Motor neuron (in vitro differentiated cells): ENCODE measurements at places on chromosomes 11 and 22. TPM values are rescaled to one million over a fixed set of nuclear protein-coding genes. Genes with fewer than 3 reads are reported as not detected.

GRCh38 chr11:16771350-16772140 lies 33.1 kb downstream of the C11orf58 start:
- ATAC-seq: no peak

- peak; percentile 17 for ATAC-seq
Measured at GRCh38 chr11:7656704-7657103, 16.6 kb downstream of the CYB5R2 start.

DNA sequence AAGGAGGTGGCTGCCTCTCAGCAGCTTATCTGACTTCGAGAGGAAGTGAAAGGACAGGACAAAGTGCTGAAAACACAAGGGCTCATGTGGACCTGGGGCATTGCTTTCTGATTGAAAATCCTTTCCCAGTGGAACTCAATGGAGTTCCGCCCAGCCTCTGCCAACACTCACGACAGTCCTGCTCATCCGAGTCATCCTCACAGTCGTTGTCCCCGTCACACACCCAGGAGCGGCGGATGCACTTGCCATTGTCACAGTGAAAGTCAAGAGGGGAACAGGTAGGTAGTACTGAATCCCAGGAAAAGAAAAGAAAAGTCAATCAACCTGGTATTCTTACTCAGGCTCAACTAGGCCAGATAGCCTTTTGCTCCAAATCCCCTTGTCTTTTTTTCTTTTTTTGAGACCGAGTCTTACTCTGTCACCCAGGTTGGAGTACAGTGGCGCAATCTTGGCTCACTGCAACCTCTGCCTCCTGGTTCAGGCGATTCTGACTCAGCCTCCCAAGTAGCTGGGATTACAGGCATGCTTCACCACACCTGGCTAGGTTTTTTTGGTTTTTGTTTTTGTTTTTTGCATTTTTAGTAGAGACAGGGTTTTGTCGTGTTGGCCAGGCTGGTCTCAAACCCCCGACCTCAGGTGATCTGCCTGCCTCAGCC lies 18.1 kb downstream of the LRP4 start:
- ATAC-seq: no peak

DNA sequence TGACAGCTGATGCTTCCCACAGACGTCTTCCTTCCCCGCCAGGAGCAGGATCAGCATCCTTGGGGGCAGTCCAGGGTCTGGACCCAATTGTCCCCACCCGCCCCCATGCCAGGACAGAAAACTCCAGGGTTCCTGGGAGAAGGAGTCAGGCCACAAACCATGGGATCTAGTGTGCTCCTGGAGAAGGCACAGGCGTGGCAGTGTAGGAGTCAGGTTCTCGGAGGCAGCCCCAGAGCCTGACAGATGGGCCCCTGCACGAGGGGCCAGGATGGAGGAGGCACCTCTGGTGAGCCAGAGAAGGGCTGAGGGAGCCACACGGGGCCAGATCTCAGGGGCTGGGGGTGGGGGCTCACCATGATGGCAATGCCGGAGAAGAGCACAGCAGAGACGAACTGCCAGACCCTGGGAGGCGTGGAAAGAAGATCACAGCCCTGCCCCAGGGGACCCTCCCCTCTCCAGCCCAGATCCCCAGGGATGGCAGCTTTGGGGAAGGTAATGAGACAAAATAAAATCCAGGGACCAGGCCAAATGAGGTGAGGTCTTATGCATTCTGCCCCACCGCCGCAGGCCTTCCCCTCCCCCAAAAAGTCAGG lies 13.6 kb downstream of the TP53I11 start:
- peak; percentile 12 for ATAC-seq

DNA sequence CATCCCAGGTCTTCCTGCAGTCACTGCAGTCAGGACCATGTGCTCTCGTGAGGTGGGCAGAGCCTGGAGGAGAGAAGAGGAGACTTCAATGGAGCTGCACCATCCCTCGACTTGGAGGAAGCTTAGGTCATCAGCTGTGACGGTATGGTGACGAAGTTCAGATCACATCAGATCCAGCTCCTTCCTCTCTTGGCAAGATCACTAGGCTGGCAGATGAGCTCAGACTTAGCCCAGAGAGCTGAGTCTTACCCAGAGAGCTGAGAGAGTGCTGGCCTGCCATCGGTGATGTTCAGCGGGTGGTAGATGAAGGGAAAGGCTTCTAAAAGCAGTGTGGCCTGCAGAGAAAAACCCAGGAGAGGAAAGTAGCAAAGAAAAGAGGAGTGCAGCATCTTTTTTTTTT lies 1.8 kb upstream of the SLC15A3 start:
- ATAC-seq: peak; percentile 55

GRCh38 chr11:68751331-68751856 lies at the start of gene TESMIN:
Gene TESMIN (minus strand): TSS chr11:68751520. CDS start chr11:68750660, 860 bp downstream.
- peak; percentile 93 for ATAC-seq

GRCh38 chr11:63553759-63554158 lies 9.4 kb downstream of the PLAAT2 start:
- no peak for ATAC-seq

GRCh38 chr11:3195251-3196160 lies 23.1 kb downstream of the MRGPRG start:
- ATAC-seq: peak; percentile 42

- no peak for ATAC-seq
Measured at GRCh38 chr11:28690746-28691145, 582.6 kb downstream of the METTL15 start.

DNA sequence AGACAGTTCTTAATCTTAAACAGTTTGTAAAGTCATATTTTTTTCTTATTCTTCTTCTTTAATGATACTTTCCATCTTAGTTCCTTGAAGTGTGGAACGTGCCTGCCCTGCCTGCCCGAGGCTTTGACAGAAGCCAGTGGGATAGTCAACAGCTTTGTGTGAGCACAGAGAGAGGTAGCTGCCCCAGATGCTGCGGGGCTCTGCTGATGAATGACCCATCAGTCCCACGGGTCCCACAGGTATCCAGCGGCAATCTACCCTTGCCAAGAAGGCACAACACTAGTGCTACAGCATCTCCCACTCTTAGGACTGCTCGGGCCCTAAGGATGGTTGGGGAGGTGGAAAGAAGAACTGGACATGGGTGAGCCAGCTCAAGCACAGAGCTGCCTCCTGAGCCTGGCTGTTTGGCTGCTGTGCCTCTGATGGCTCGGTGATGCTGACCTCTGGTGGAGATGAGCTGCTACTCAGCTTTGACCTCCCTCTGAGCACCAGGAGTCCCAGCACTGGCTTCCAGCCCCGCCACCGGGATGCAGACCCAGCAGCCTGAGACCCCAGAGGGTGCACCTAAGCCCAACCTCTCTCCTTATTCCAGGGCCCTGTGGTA lies 11.8 kb upstream of the APLNR start:
- peak; percentile 92 for ATAC-seq

DNA sequence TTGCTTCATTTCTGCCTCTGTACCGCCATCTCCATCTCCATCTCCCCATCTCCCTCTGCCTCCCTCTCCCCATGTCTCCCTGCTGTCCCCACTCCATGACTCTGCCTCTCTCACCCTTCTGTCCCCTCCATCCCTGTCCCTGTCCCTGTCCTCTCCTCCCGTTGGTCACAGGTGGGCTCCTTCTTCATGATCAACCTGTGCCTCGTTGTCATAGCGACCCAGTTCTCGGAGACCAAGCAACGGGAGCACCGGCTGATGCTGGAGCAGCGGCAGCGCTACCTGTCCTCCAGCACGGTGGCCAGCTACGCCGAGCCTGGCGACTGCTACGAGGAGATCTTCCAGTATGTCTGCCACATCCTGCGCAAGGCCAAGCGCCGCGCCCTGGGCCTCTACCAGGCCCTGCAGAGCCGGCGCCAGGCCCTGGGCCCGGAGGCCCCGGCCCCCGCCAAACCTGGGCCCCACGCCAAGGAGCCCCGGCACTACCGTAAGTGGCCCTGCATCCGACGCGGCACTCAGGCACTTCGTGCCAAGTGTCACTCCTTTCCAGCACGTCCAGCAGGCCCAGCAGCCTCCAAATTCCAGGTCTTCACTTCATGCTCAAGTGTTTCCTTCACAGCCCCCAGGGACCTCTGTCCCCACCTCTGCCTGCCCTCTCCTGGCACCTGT lies 76.0 kb downstream of the CACNA1I start:
- no peak for ATAC-seq

DNA sequence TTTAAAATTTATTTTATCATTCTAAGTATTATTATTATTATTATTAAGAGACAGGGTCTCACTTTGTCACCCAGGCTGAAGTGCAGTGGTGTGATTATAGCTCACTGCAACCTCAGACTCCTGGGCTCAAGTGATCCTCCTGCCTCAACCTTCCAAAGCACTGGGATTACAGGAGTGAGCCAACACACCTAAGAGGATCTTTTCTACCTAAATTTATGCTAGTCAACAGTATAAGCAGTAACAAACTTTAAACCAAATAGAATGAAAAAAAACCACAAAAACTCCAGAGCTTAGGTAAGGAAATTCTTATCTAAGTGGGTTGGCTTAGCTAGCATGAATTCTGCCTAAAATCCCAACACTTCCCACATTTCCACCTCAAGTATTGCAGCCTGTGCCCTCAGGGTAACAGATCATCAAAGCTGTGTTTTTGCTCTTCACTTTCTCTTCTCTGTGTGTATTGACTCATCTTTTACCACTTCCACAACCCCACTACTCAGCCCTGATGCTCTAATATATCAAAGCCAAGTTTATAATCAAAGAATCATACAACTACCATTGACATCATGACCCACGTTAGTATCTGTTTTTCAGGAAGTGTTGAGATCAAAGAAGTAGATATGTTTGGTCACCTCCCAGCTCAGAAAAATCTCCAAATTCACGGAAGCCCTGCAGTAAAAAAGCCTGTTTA lies 93.7 kb upstream of the SPON1 start:
- ATAC-seq: peak; percentile 61

- no peak for ATAC-seq
Measured at GRCh38 chr22:31915586-31915985, 28.7 kb upstream of the YWHAH start.

GRCh38 chr22:24087071-24087795 lies 76.1 kb downstream of the CABIN1 start:
- no peak for ATAC-seq

GRCh38 chr22:27730641-27731433 lies 70.7 kb downstream of the MN1 start:
- ATAC-seq: no peak

GRCh38 chr11:44421090-44421675 lies 111.2 kb upstream of the ALX4 start:
- ATAC-seq: no peak

DNA sequence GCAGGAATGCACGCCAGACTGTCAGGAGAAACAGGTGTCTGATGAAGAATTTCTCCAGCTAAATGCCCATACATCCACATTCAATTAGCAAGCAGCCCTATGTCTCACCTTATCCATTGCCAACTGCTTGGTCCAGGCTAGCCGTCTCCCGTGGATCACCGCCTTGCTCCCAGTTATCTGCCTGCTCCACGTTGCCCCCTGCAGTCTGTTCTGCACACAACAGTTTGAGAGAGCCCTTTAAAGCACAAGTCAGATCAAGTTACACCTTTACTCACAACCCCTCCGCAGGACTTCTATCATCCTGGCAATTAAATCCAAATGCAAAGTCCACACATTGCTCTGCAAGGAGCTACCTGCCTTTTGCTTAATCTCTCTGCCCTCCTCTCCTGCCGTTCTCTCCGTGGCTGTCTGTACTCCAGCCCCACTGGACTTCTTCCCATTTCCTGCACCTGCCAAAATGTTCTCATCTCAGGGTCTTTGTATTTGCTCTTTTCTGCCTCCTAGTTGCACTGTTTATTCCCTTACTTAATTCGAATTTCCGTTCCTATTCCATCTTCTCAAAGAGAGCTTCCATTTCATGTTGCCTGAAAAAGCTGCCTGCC lies 185.3 kb upstream of the LARGE1 start:
- peak; percentile 17 for ATAC-seq

DNA sequence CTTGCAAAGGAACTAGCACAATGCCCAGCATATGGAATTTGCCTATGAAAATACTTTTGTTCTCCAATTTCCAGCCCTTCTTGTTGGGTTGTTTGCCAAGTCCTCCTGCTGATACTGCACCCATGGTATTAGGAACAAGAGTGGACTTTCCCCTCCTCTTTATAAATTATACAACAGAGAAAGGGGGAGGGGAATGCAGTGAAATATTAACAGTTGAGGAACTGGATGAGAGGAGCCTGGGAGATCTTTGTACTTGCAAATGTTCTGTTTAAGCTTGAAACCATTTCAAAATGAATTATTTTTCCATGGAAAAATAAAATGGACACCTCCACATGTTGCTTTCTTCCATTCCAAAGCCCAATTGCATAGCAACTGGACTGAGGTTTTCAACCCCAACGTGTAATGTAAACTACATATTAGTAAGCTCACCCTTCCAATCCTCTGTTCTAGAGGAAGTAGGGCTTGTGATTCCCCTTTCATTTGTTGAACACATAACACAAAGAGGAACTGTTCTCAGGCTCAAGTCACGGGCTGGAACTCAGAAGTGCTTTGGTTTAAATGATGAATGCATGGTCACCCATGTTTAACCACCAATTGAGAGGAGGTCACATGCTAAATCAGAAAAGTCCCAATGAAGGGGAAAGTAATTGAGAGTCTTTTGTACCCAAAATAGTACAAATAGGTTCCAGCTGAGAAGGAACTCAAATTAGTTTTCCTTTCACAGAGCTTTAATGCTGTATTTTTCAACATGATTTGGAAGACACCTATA lies 66.2 kb upstream of the ZC3H12C start:
- ATAC-seq: peak; percentile 66

- no peak for ATAC-seq
Measured at GRCh38 chr11:94553938-94554337, 10.2 kb downstream of the FUT4 start.

DNA sequence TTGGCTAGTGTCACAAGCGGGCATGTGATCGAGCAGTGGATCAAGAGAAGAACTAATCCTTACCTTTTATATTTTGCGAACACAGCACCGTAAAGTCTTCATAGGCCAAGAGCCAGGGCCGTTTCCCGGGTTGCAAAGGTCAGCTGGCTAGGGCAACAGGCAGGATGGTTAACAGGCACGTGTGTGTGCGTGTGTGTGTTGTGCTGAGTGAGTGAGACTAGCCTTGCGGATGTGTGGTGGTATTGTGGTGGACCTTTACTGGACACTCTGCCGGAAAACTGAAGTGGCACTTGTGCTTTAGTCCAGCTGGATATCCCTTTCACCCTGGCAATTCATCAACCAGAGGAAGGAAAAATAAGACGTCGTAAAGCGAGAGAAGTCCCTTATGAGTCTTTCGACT lies 176.7 kb downstream of the BCR start:
- ATAC-seq: no peak

- ATAC-seq: no peak
Measured at GRCh38 chr11:90407350-90407749, 184.5 kb upstream of the CHORDC1 start.

GRCh38 chr11:122207505-122207904 lies 91.5 kb upstream of the BLID start:
- ATAC-seq: no peak

- no peak for ATAC-seq
Measured at GRCh38 chr11:34395916-34396550, 38.2 kb upstream of the ABTB2 start.

The MMP8 gene
- 0.10 and 0.32 TPM in 2 replicates for total RNA-seq

The GPR152 gene
- not detected in 2 replicates for total RNA-seq

The MMP7 gene
- not detected in 2 replicates for total RNA-seq

The PAK1 gene
- 41.3 and 51.3 TPM in 2 replicates for total RNA-seq

The TBX1 gene
- total RNA-seq: 0.57 and 0.82 TPM in 2 replicates

The CCDC116 gene
- 0.60 and 1.2 TPM in 2 replicates for total RNA-seq

The CHADL gene
- 0.52 TPM in 1 of 2 replicates, not detected in the other for total RNA-seq

The SLC5A1 gene
- total RNA-seq: 0.66 TPM in 1 of 2 replicates, not detected in the other

The PNPLA3 gene
- 2.2 and 2.5 TPM in 2 replicates for total RNA-seq

The SYT9 gene
- total RNA-seq: 0.16 and 0.25 TPM in 2 replicates

The RPS6KB2 gene
- 48.3 and 51.9 TPM in 2 replicates for total RNA-seq

The CNGA4 gene
- total RNA-seq: 0.93 and 1.1 TPM in 2 replicates

The TRMT112 gene
- total RNA-seq: 214 and 224 TPM in 2 replicates

The MRGPRX3 gene
- 0.49 TPM in 1 of 2 replicates, not detected in the other for total RNA-seq

The SESN3 gene
- 26.3 and 30.2 TPM in 2 replicates for total RNA-seq

The F2 gene
- 0.36 TPM in 1 of 2 replicates, not detected in the other for total RNA-seq
